ENCODE measurements at places on chromosomes 2 and 18.

DNA sequence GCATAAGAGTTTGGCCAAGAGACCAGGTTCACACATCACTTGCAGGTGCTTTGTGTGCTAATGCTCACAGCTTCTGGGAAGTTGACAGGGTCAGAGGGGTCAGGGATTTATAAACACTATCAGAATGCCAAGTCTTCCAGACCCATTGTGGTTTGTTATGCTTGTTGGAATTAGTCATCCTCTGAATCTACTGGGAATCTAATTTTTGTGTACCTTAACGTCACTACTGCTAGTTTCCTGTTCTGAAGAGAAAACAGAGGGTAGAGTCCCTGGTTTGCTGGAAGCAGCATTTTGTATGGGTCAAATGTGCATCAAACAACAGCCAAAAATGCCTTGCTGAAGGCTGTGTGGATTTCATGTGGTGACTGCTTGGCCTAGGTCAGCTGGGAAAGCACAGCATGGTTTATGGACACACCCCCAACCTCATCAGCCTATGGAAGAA lies 33.3 kb downstream of the ANTXR1 start:
- no peak for DNase-seq

DNA sequence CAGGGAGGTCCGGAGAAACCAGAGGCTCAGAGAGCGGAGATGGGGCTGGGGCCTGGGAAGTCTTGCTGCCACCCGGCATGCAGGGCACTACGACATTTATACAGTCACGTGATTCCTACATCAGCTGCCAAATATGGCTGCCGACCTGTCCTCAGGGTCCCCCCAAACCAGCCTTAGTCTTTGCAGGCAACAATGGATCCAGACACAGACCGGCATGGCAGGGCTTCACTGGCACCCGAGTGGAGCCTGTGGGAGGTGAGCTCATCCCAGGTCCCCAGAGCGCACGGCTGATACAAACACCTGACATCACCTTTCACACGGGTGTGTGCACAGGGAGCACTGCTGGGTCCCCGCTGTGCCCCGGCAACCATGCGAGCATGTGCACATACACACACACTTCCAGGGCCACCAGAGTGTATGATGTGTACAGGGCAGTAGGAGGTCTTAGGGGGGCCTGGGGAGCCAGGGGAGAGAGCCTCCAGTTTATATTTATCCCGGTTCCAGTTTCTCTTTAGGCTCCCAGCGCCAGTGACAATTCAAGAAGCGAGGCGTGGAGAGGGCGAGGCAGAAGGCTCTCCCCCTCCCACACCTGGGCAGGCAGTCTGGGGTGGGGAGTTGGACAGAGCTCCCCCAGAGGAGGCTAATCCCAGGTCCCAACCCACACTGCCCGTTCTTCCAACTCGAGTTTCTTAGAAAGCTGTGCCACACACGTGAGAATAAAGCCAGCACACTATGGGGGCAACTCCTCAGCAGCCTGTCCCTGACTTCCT lies 2.7 kb downstream of the SEMA4C start:
- DNase-seq = no peak

GRCh38 chr2:8138923-8139667 lies 542.8 kb upstream of the ID2 start:
- DNase-seq = peak; percentile 58

- no peak for DNase-seq
These were observed 481.9 kb upstream of the SETBP1 start for GRCh38 chr18:44198612-44199284.

DNA sequence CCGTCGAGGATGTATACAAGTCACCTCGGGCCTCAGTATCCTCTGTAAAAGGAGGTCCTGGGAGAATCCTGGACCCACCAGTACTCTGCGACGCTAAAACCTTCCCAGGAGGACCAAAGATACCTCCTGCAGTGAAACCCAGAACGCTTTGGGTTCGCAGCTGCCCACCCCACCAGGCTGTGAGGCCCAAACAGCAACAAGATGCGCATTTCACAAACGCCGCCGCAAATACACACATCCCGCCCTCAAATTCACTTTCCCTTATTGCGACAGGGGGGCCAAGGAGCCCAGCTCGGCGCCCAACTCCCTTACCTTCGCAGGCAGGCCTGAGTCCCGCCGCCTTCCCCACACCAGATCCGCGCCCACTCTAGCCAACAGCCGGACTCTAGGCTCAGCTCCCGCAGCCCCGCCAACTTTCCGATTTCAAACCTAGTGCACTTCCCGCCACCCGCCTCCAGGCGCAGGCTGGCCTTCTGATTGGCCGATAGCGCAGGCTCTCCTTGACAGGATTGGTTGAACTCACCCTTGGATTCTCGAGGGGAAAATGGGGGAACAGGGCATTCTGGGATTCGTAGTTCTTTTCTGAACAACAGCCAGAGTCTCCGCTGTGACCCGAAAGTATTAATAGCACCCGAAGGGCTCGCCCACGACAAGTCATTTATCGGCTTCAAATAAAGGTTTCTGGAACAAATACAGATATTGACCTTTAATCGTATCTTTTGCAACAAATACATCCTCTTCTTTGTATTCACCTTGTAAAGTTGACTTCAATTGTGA lies at the start of gene SPC25:
Gene SPC25 (minus strand): TSS at position 425 of the 777 bp plus-strand sequence. CDS start 911 bp downstream, outside the sequence.
- peak; percentile 88 for DNase-seq

DNA sequence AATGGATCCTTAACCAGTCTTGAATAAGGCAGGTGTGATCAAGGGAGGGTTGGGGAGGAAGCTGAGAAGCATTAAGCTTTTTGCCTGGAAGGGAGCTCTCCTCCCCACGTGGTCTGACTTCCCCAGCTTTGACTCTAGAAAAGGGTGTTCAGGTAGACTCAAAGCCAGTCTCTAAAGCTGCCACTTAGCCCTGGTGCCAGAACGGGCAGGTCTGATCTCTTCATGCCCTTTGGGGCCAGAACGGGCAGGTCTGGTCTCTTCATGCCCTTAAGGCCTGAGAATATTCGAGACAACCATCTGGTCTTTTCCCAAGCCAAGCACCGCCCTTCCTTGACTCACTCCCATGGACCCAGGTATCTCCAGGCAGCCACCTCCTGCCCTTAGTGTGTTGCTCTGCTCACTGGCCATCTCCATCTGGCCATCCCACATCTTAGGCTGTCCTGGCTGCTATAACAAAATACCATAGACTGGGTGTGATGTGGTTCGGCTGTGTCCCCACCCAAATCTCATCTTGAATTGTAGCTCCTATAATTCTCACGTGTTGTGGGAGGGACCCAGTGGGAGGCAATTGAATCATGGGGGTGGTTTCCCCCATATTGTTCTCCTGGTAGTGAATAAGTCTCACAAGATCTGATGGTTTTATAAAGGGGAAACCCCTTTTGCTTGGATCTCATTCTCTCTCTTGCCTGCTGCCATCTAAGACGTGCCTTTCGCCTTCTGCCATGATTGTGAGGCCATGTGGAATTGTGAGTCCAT lies 59.4 kb downstream of the SNORC start:
- no peak for DNase-seq
